Activated CD8-positive, alpha-beta memory T cell treated with anti-CD3 and anti-CD28 coated beads, Interleukin-2, amount 10 ng/mL, durations not matched to agents 7 days and 5 days (primary cell): ENCODE measurements at places on chromosomes 16 and 17. TPM values are rescaled to one million over a fixed set of nuclear protein-coding genes. Genes with fewer than 3 reads are reported as not detected.

Gene DNASE1L2
- total RNA-seq = 2.0 TPM

Gene CCL5
- total RNA-seq = 973 TPM

DNA sequence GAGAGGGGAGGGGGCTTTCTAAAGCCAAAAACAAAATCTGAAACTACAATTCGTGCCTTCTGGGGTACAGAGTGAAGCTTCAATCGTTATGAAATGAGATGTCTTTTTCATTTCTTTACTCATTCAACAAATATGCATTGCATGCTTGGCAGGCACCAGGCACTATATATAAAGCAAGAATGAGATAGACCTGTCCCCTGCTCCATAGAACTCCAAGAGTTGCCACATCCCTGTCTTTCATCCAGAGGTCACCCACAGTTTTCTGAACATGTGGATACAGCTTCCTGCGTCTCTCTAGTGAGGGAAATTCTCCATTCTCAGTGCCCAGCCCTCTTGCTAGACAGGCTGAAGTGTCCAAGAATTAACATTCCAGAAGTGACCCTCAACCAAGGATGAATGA, 343.2 kb upstream of the MAF start:
- H3K27me3 ChIP-seq = peaks cover 14% of the 10 kb centered on the region
- H3K36me3 ChIP-seq = no peaks in the 10 kb centered on the region
- peaks cover 4% of the 10 kb centered on the region for H3K4me1 ChIP-seq
- H3K4me3 ChIP-seq = no peak overlapping the region

DNA sequence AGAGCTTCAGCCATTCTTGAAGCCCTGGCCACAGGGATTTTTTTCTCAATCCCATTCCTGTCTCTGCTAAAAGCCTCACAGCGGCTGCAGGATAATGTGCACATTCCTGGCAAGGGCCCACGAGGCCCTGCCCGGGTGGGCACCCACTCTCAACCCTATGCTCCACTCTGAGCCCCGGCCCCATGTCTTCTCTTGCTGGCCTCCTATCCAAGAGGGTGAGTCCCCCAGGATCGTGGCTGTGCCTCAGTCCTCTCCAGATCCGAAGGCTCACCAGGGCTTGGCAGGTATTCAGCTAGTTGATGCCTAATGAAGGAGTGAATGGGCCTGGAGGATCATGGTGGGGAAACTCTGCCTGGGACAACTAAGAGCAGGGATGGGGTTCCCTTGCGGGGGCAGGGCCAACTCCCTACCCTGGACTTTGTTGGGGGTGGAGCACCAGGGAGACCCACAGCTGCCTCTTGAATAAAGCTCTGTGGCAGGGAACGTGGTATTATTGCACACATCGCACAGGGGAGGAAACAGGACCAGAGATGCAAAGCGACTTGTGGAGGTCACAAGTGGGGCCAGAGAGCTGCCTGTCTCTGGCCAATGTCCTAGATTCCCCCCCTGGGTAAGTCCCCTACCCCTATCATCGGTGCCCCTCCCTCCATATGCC, 5.4 kb downstream of the ARHGAP27 start:
- no peaks in the 10 kb centered on the region for H3K27me3 ChIP-seq
- no peak overlapping the region for H3K4me3 ChIP-seq
- no peak for DNase-seq
- H3K36me3 ChIP-seq = peaks cover 13% of the 10 kb centered on the region
- no peak overlapping the region for H3K27ac ChIP-seq

- H3K4me1 ChIP-seq = no peaks in the 10 kb centered on the region
- no peak overlapping the region for H3K27ac ChIP-seq
- H3K27me3 ChIP-seq = peaks cover 16% of the 10 kb centered on the region
- no peaks in the 10 kb centered on the region for H3K36me3 ChIP-seq
- no peak overlapping the region for H3K4me3 ChIP-seq
- no peak for DNase-seq
Measured at GRCh38 chr16:31242206-31242605, 17.6 kb upstream of the ITGAM start.

- no peaks in the 10 kb centered on the region for H3K27me3 ChIP-seq
- peaks cover 38% of the 10 kb centered on the region for H3K4me1 ChIP-seq
- peak overlapping the region; percentile 53 for H3K27ac ChIP-seq
- no peak for DNase-seq
- peaks cover 1% of the 10 kb centered on the region for H3K36me3 ChIP-seq
Measured at GRCh38 chr17:4479340-4479981, 19.2 kb upstream of the SPNS2 start.

DNA sequence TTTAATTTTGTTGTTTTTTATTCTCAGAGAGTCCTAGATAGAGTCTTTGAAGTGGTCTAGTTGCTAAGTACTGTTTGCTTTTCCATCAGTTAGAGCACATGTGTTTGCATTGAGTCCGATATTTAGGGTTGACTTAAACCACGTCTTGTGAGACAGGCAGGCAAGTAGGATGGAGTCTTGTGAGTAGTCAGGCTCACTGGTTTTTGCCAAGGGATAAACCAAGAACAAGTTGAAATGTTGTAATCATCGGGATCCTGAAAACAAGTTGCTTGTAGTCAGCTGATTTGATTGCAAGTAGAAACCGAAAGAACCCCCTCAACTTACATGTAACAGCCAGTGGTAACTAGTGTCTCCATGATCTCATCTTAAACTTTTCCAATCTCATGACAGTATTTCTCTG, 17.2 kb downstream of the ATP6V0A1 start:
- H3K36me3 ChIP-seq = peaks cover 4% of the 10 kb centered on the region
- peaks cover 5% of the 10 kb centered on the region for H3K4me1 ChIP-seq
- H3K4me3 ChIP-seq = no peak overlapping the region
- no peak for DNase-seq

DNA sequence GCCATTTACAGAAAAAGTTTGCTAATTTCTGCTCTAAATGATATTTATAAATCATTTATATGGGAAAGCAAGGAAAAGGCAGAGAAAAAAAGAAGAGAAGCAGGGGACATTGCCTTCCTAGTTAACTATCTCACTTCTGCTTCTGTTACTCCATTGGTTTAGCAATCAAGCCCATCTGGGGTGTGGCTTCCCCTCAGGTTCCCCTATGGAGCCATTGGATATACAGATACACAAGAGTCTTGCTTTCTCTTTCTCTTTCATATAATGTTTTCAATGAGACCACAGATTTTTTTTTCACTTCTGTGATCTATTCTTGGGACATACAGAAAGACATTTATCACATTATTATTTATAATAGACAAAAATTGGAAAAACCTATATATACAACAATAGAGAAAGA, 105.6 kb upstream of the TOM1L1 start:
- H3K27ac ChIP-seq = no peak overlapping the region
- no peaks in the 10 kb centered on the region for H3K27me3 ChIP-seq
- H3K4me1 ChIP-seq = no peaks in the 10 kb centered on the region
- no peaks in the 10 kb centered on the region for H3K36me3 ChIP-seq

DNA sequence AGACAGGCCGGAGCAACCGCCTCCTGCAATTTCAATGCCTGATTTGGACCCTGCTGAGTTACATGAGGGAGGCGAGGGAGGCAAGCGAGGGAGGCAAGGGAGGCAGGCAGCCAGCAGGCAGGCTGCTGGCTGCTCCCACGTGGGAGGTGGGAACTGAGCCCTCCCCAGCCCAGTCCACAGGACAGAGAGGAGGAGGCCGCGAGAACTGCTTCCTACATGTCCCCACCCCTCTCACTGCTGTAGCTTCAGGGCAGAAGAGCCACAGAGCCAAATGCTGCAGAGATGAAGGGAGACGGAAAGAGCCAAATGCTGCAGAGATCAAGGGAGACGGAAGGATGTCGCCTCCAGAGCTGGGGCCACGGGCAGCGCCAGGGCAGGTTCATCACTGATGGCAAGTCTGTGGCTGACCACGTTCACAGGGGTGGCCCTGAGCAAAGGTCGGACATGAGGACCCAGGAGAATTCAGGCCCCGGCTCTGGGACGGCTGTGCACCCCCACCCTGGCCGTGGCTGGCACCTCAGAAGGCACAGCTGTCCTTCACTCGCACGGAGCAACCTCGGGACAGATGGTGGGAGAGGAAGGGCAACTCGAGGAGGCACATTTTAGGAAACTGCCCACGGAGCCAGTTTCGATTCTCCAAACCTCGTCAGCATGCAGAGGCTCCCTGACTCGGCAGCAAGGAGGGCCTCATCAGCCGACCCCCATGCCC, 21.5 kb downstream of the RPH3AL start:
- no peaks in the 10 kb centered on the region for H3K36me3 ChIP-seq
- peaks cover 38% of the 10 kb centered on the region for H3K27me3 ChIP-seq
- peaks cover 4% of the 10 kb centered on the region for H3K4me1 ChIP-seq
- no peak overlapping the region for H3K27ac ChIP-seq

DNA sequence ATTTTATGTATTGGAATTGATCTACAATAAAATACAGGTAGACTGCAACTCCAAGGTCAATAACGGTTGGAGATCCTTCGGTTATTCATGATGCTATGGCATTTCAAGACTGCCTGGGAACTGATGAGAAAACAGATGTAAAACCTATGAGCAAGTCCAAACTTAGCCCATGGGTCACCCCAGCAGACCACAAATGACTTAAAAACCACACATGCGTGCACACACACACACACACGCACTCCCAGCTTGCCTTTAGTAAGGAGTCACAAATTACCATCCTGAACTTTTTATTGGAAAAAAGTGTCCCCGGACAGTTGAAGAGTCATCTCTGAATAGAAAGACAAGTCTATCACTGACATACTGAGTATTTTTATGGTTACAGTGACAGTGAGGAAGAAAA, 26.7 kb downstream of the TRIM25 start:
- no peaks in the 10 kb centered on the region for H3K27me3 ChIP-seq
- no peak overlapping the region for H3K4me3 ChIP-seq
- peaks cover 2% of the 10 kb centered on the region for H3K4me1 ChIP-seq
